ENCODE measurements at places on chromosomes 4 and X.

DNA sequence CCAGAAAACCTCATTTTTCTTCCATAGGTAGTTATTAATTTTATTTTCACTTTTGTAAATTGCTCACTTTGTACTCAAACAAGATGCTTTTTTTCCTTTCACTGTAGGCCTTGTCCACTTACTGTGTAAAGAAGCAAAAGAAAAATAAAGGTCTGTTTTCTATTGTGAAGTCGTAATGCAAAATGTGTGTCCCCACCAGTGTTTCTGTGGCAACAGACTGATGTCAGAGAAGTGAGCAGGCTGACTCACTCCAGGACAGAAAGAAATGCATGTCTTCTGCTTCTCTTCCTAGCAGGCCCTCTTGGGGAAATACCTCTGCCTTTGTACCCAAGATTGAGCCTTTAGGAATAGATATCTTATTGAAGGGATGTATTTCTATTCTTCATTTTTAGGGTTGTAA lies 30.3 kb downstream of the INPP4B start:
- DNase-seq, result no peak

DNA sequence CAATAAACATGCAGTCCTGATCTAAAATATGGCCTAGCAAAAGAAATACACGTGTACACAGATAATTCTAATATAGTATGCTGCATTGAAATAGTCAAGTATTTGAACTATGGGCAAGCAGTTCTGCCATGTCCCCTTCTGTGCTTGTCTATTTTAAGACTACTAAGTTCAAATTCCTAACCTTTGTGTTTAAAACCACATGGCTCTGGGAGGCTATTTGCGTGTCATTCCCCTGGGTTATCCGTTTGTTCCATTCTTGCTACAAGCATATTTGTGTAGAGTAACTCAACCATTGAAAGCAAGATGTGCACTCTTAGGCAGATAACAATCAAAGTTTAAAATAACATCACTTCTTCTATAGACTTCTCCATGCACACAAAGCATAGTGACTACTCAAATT lies 25.4 kb upstream of the TBC1D1 start:
- DNase-seq, result no peak

GRCh38 chrX:105464618-105465017 lies 244.1 kb upstream of the TEX13A start:
- DNase-seq, result no peak

GRCh38 chr4:172818901-172819300 lies 349.7 kb upstream of the GALNT7 start:
- DNase-seq, result no peak

- DNase-seq, result no peak
These were observed 15.6 kb downstream of the DCK start for GRCh38 chr4:71009086-71009485.

DNA sequence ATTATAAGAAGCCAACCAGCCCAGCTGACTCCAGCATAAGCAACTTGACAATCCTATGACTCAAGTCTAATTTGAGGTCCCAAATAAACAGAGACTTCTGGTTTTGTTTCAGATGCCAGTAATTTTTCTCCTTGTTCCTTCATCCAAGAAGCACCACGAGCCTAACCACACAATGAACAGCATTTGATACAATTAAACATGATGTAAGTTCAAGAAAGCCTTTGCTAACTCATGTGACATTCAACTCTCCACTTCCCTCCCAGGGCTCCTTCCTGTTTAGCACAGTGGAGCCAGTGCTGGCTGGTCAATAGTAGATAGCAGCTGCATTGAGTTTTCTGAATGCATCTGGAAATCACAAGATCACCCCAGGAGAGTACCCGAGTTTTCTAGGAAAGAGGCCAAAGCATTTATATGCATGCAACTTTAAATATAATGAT lies 206.3 kb downstream of the ARHGAP24 start:
- no peak for DNase-seq

GRCh38 chr4:85370400-85371032 lies 104.4 kb upstream of the ARHGAP24 start:
- DNase-seq, result no peak

DNA sequence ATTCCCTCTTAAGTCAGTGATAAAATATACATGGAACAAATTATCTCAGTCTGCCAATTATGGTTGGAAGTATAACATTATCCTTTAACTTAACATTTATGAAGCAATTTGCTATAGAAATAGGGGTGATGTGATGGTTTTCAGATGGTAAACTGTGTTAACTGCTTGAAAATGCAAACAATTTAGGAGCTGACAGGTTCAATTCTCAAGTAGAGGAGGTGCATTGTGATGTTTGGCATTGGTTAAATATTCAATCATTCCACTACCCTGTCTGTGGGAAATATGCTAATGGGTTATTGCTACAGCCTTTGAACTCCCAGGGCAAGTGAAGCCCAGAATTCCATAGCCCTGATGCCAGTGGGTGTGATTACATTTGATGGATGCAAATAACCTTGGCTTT lies 243.4 kb upstream of the GK2 start:
- DNase-seq, result no peak

- DNase-seq, result no peak
These were observed 287.0 kb downstream of the ARHGAP24 start for GRCh38 chr4:85761803-85762528.

GRCh38 chr4:145930592-145930991 lies 8.0 kb downstream of the ZNF827 start:
- no peak for DNase-seq

DNA sequence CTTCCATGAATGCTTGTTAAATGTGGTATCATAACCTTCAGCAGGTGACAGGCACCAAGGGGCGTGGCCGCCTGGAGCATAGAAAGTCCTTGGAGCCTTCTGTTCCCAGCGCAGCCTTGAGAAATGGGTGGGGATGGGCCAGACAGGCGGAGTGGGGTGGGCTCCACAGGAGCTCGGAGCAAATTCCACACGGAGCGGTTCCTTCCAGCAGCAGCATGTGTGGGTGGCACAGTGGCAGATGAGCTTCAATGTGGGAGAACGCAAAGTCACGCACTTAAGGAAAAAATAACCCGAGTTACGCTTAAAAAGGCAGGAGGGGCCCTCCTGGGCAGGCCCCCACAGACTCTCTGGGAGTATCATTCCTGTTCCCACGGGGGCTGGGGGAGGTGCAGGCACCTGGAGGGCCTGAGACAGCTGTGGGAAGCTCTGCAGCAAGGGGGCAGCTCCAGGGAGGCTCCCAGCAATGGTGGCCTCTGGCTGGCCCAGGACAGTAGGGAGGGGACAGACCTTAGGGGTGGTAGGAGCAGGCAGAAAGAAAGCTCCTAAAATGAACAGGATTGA lies 15.3 kb downstream of the TMEM271 start:
- no peak for DNase-seq

- no peak for DNase-seq
These were observed 104.7 kb downstream of the ABLIM2 start for GRCh38 chr4:8053688-8054449.

DNA sequence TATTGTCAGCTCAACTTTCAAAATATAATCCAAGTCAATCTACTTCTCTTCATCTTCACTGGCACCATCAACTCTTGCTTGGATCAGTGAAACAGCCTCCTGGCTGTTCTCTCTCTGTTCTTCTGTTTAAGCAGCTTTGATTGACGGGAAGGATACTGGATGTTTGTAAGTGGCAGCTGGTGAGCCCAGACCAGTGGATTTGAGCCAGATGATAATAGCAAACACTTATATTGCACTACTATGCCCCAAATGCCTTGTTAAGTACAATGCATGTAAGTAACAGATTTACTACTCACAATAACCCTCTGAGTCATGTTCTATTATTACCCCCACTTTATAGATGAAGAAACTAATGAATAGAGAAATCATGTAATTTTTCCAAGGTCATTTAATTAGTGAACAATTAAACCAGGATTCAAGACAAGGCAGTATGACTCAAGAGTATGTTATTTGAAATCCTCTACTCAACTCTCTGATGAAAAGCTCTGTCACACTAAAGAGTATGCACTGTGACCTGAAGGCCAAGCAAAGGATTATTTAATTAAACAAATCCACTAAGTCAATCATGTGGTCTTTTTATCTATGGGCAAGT lies 44.8 kb downstream of the SPANXN3 start:
- no peak for DNase-seq

- no peak for DNase-seq
These were observed 18.0 kb upstream of the NFKB1 start for GRCh38 chr4:102483120-102483519.

- DNase-seq, result no peak
These were observed 30.3 kb upstream of the IL13RA2 start for GRCh38 chrX:115047715-115048114.

All from activated naive CD4-positive, alpha-beta T cell (primary cell).